Aorta (tissue), 5 donors: ENCODE measurements at places on chromosomes 12 and 14.

DNA sequence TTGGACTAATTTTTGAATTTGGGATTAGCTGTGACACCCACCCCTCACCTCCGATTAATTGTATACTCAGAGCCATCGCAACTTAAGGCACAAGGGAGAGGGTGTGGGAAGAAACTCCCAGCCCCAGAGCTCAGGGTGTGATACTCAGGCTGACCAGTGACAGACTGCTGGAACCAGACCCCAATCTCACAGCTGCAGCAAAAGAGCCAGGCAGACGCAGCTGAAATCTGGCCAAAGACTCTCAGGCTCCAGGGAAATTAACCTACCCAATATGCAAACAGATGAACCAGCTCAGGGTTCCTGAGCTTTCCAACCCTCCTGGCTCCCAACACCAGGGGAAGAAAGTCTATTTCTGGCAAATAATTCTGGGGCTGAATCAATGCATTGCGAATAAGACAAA, 30.5 kb downstream of the ANAPC7 start:
- no peak for DNase-seq

GRCh38 chr14:55130196-55130550, 1.1 kb downstream of the LGALS3 start:
- DNase-seq: no peak

GRCh38 chr12:90298289-90298948, 589.8 kb upstream of the ATP2B1 start:
- no peak for DNase-seq

DNA sequence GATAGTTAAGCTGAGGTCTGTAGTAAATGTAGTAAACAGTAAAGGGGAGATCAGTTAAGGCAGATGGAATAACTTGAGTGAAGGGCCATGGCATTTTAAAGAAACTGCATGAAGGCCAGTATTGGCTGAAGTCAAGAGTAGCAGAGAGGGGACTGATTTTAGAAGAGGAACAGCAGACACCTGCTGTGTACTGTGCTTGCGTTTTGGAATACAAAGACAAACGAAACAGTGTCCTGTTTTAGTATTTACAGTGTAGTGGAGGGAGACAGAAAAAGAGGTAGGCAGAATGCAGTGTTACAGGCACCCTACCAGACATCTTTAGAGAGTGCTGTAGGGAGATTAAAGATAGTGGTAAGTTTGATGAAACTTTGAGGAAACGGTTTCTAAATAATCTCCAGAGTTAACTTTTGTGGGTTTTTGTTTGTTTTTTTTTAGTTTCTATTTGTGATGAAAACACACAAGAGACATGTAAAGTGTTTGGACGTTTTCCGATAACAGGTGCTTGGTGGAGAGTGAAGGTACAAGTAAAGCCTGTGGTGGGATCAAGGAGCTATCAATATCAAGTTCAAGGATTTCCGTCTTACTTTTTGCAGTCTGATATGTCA, 2.1 kb downstream of the HELB start:
- no peak for DNase-seq

- DNase-seq: no peak
Measured at GRCh38 chr12:106064721-106065021, 74.1 kb downstream of the NUAK1 start.

- no peak for DNase-seq
Measured at GRCh38 chr12:103751600-103751999, 89.4 kb downstream of the NT5DC3 start.

DNA sequence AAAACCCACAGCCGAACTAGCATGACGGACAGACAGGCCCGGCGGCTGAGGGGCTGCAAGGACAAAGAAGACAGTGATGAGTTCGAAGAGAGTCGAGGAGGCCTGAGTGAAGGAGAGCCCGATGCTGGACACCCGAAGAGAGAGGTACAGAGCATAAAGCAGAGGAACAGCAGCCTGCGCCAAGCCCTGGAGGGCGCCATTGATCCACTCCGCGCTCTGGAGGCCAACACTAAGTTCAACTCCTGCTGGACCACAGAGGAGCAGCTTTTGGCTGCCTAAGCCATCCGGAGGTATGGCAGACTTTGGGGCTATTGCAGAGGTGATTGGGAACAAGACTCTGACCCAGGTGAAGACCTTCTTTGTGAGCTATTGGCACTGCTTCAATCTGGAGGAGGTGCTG, 7.8 kb upstream of the PLXNC1 start:
- DNase-seq: no peak

GRCh38 chr14:68094158-68094557, 274.6 kb downstream of the RAD51B start:
- DNase-seq: no peak

- no peak for DNase-seq
Measured at GRCh38 chr14:43894534-43894933, 612.5 kb downstream of the FSCB start.

- DNase-seq: no peak
Measured at GRCh38 chr12:9741726-9742125, 8.8 kb upstream of the CLECL1 start.
